Pericardium fibroblast (primary cell): ENCODE measurements at places on chromosomes 12 and 14. TPM values are rescaled to one million over a fixed set of nuclear protein-coding genes. Genes with fewer than 3 reads are reported as not detected.

The MMP14 gene
- total RNA-seq: 386 and 658 TPM in 2 replicates

The MDP1 gene
- 16.2 and 17.8 TPM in 2 replicates for total RNA-seq

The PLEK2 gene
- 2.6 and 3.2 TPM in 2 replicates for total RNA-seq

The CLEC7A gene
- not detected in 2 replicates for total RNA-seq

The FAM216A gene
- total RNA-seq: 15.8 and 22.8 TPM in 2 replicates

The PPP1R36 gene
- total RNA-seq: not detected in 2 replicates

The TMEM179 gene
- total RNA-seq: not detected in 2 replicates

The TAS2R10 gene
- total RNA-seq: 0.26 TPM in 1 of 2 replicates, not detected in the other

The PSMA6 gene
- 110 and 115 TPM in 2 replicates for total RNA-seq

The AQP2 gene
- total RNA-seq: not detected in 2 replicates

The POTEG gene
- not detected in 2 replicates for total RNA-seq

The PPM1H gene
- total RNA-seq: 0.51 and 0.82 TPM in 2 replicates

The ADAM20 gene
- 0.17 TPM in 1 of 2 replicates, not detected in the other for total RNA-seq

The GRIP1 gene
- total RNA-seq: not detected in 2 replicates

The ZFHX2 gene
- 0.12 and 0.17 TPM in 2 replicates for total RNA-seq

The C12orf50 gene
- total RNA-seq: not detected in 2 replicates

The OR4Q3 gene
- total RNA-seq: not detected in 2 replicates

The ACRBP gene
- total RNA-seq: 0.43 TPM in 1 of 2 replicates, not detected in the other

The TAS2R31 gene
- 0.35 TPM in 1 of 2 replicates, not detected in the other for total RNA-seq

The GRIN2B gene
- not detected in 2 replicates for total RNA-seq

The RIMBP2 gene
- total RNA-seq: 0.23 and 0.60 TPM in 2 replicates

The KTN1 gene
- 73.6 and 88.6 TPM in 2 replicates for total RNA-seq

The KLHDC1 gene
- 1.2 and 1.6 TPM in 2 replicates for total RNA-seq

The DAD1 gene
- total RNA-seq: 362 and 436 TPM in 2 replicates

The LRRC23 gene
- total RNA-seq: 6.3 and 14.0 TPM in 2 replicates

The CELA1 gene
- total RNA-seq: not detected in 2 replicates

The OAS1 gene
- total RNA-seq: 1.1 and 2.7 TPM in 2 replicates

The TAOK3 gene
- total RNA-seq: 13.2 and 15.7 TPM in 2 replicates

The HSPA2 gene
- total RNA-seq: 4.8 and 23.0 TPM in 2 replicates

The NTN4 gene
- 4.2 and 14.4 TPM in 2 replicates for total RNA-seq

The KCNC2 gene
- total RNA-seq: not detected in 2 replicates
